ENCODE measurements at places on chromosomes 16 and 17.

- no peak for DNase-seq
These were observed 542.4 kb upstream of the C16orf82 start for GRCh38 chr16:26524281-26524680.

DNA sequence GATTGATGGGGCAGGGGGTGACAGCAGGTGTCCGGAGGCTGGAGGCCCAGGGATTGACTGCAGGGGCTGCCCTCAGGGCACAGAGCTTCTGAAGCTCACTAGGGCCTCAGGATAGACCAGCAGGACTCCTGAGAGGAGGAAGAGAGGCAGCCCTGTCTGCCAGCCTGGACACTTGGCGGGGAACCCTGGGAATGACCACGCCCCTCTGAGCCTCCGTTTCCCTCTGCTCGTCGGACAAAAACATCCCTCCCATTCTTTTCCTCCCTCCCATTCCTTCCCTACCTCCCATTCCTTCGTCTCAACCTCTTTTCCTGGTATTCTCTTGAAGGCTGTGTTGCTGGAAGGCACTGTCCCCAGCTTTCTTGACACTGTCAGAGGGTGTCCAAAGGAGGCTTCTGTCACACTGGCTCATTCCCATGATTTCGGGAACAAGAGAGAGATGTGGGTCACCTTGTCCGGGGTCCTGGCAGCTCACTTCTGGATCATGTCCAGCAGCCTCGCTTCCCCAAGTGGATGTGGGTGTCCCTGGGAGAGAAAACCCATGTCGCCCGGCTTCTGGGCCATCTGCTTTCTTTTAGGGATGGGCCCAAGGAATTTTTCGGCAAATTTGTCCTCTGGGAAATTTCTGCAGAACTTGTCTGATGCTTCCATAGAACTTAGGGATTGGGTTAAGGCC is 145.5 kb downstream of the CMIP start:
- no peak for DNase-seq

GRCh38 chr17:16463358-16464302 is 28.4 kb downstream of the LRRC75A start:
- DNase-seq, result no peak

DNA sequence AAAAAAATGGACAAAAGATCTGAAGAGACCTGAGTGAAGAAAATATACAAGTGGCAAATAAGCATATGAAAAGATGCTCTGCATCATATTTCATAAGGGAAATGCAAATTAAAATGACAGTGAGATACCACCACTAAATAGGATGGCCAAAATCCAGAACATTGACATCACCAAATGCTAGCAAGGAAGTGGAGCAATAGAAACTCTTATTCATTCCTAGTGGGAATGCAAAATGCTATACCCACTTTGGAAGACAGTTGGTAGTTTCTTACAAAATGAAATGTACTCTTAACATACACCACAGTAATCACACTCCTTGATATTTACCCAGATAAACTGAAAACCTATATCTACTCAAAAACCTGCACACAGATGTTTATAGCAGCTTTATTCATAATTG is 33.6 kb downstream of the DHRS7B start:
- no peak for DNase-seq

DNA sequence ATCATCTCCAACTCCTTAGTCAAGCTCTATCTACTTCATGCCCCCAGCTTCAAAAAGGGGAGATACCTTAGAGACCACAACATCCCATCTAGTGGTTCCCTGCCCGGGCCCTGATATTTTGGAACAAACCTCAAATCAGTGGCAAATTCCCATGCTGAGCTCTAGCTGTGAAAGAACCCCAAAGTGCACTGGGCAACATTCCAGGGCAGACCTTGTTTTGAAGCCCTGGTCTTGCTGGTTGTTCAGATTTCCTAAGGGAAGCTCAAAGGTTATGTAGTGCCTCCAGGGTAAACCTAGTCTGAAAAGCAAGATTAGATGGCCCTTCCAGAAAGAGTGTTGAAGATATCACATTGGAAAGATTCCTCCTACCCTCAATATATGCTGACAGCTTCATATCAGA is 16.3 kb downstream of the FAM117A start:
- DNase-seq, result peak; percentile 37

GRCh38 chr16:14562691-14563491 is 67.2 kb downstream of the PARN start:
- DNase-seq, result no peak

- no peak for DNase-seq
These were observed 3.3 kb downstream of the ABCC3 start for GRCh38 chr17:50637829-50638605.

DNA sequence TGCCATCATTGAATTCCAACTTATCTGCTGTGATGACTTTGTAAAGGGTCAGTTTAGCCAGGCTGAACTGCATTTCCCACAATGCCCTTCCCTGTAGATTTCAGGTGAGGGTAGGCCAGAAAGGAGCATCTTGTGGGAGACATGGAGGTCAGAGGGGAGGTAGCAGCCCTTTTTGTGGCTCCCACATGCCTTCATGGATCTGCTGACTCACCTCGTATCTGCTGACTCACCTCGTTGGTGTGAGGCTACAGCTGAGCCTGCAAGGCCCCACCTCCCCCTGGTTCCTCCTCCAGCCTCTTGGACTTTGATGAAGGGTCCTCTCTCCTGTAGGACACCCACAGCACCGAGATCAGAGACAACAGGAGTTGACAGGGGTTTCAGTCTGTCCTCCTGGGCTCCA is 102.5 kb downstream of the SALL1 start:
- no peak for DNase-seq

GRCh38 chr17:63824362-63824761 is 2.9 kb upstream of the PSMC5 start:
- DNase-seq, result no peak

DNA sequence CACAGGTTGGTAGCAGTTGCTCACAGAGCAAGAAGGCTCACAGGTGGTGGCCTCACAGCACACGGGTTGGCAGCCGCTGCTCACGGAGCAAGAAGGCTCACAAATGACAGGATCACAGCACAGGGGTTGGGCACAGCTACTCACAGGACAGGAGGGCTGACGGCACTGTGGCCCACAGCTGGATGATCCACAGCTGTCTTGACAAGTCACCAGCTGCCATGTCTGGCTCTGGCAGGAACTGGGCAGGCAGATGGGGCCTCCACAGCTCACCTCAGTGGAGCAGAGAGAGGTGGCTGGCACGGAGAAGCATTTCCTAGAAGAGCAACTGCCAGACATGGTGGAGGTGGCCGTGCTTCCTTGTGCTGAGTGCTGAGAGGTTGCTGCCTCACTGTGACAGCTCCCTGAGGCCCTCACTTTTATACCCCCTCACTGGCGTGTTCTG is at the start of gene KRTAP16-1:
Gene KRTAP16-1 (minus strand): TSS at position 392 of the 442 bp plus-strand sequence. CDS start 56 bp downstream, at position 336.
- DNase-seq, result no peak

DNA sequence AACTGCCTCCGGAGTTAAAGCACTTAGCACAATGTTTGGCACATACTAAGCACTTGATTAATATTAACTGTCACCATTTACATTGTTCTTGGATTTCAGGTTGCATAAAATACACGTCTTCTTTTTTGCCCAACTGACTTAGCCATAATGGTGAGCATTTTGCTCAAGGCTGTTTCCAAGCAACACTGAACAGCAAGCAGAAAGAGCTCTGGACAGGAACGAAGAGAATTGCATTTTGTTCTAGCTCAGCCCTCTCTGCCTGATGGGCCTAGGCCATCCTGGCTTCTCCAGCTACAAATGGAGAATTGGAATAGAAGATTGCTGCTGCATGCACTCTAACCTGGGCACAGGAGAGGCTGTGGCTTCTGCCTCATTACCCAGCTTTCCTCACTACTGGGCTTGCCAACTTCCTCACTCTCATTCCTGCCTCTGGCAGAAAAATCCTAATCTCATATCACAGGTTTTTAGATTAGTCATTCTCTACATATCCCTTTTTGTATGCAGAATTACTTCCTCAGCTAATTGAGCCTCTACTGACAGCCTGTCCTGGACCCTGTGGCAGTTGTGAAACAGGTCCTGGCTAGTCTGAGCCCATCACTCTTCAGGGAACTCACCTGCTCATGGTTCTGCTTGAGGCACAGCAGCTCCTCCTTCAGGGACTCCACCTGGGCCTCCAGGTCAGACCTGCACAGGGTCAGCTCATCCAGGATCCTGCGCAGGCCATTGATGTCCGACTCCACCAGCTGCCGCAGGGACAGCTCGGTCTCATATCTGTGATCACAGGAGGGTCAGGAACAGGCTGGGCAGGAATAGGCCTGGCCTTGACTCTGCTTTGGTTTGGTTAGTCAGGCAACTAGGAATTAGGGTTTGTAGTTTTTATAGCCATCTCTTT is 2.5 kb downstream of the KRT33A start:
- no peak for DNase-seq

DNA sequence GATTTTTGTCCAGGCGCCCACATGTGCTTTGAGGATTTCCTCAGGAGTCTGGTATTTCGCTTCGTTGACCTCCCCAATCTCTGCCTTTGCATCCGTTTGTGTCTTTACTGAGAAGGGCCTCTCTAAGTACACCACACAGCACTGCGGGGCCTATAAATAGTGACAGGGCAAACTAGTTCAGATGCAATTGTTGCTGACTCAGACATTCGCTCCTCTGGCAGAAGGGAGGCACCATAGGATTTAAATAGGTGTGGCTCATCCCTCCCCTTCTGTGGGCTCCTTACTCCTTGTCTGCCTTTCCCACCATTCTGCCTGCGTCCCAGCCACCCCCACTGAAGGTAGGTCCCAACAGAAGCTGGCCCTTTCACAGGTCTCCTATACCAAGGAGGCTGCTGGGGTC is 192.3 kb downstream of the SHISA9 start:
- no peak for DNase-seq

GRCh38 chr17:58587713-58588117 is 73.3 kb upstream of the MTMR4 start:
- peak; percentile 46 for DNase-seq

DNA sequence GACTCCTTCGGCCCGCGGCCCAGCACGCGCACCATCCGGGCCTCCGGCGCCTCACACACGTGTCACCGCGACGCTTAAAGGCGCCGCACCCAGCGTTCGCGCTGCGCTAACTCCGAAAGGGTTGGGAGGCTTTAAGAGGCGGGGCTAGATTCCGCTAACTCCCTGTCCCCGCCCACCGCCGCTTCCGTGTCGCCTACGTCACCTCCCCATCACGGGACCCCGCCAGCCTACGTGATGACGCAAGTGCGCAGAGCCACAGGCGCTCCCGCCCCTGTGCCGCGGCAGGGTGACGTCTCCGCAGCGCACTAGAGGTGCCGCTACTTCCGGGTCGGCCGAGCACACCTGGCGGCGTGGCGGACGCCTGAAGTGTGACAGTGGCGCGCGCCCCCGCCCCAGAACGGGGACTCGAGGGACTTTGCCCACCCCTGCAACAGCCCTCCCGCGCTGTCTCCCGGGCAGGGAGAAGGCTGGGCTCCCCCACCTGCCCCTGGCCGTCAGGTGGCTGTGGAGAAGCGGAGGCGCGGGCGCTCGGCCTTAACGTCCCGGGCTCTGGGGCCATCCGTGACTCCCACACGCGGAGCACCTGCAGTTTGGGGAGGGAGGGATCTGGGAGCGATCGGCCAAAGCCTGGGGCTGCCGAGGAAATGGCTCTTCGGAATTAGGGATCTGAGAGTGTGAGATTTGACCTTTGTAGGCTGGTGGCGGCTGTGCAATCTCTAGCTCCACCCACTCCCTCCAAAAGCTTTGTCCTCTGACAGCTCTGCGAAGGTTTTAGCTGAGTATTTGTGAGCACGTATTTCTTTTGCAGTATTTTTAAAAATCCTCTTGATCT is at the start of gene USP36:
Gene USP36 (minus strand): TSS at position 35 of the 832 bp plus-strand sequence. CDS start 4,451 bp downstream, outside the sequence.
- DNase-seq, result peak; percentile 100

- no peak for DNase-seq
These were observed 164.0 kb downstream of the VPS53 start for GRCh38 chr17:550463-551180.

GRCh38 chr16:72889616-72890582 is 158.0 kb downstream of the ZFHX3 start:
- no peak for DNase-seq

DNA sequence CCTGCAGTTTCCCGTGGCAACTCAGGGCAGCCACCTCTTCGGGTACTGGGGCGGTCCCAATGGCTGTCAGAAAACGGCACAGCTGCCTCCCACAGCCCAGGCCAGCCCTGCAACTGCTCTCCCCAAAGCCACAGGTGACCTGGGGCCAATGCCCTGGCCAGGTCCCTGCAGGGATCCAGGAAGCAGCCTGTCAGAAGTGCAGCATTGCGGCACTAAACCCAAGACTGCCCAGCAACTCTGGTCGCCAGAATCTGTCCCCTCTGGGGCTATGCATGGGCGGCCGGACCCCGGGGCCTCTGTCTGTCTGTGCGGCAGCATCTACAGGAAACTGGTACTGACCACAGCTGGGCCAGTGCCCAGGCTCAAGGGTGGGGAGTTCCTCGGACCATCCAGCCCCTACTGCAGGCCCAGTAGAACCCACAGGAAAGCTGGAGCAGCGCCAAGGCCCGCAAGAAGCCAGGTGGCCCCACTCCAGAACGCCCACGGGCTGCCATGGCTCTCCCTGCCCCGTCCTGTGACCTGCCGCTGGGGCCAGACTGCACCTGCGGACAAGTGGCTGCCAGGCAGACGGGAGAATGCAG is 5.5 kb downstream of the CYBC1 start:
- no peak for DNase-seq

DNA sequence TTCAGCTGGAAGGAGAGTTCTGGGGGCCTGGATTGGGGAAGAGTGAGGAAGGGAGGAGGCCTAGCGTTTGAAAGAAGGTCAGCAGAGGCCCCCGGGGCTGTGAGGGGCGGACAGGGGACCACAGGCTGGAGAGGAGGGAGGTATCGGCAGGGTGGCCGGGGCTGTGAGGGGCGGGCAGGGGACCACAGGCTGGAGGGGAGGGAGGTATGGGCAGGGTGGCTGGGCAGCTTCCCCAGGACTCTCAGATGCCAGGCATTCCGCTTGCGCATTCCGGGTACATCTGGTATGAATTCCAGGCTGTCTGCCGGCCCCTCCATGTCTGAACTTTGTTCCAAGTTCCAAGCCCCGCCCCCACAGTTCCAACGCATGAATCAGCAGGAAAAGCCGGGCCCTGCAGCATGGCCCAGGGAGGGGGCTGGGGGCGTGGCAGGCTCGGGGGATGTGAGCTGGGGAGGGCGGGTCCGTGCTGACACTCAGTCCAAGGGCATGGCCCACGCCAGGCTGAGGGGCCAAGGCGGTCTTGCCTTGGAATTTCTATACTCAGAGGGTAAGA is 4.3 kb upstream of the TLCD2 start:
- no peak for DNase-seq

DNA sequence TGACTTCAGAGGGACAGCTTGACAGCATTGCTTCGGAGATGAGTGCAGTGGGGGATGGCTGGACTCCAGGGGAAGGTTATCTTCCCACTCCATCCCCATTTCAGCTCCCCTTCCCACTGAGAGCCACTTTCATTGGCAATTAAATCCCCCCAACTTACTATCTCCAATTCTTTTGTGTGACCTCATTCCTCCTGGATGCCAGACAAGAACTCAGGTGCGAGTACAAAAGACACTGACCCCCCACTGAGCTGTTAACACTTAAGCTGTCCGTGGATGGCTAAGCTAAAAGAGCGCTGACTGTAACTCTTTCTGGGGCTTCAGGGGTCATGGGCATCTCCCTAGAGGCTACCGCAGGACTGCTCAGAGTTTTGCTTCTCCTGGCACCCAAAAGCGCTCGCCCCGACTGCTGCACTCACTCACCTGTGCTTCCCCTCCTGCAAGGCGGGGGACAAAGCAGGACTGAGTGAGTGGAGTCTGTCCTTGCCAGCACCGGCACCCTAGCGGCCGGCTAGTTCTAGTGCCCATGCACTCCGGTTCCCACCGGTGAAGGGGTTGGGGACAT is 44.8 kb upstream of the FBXO47 start:
- no peak for DNase-seq

Measured in CD4-positive, alpha-beta memory T cell (primary cell).